Thyroid gland (tissue), 4 donors: ENCODE measurements at places on chromosomes 7 and 10.

DNA sequence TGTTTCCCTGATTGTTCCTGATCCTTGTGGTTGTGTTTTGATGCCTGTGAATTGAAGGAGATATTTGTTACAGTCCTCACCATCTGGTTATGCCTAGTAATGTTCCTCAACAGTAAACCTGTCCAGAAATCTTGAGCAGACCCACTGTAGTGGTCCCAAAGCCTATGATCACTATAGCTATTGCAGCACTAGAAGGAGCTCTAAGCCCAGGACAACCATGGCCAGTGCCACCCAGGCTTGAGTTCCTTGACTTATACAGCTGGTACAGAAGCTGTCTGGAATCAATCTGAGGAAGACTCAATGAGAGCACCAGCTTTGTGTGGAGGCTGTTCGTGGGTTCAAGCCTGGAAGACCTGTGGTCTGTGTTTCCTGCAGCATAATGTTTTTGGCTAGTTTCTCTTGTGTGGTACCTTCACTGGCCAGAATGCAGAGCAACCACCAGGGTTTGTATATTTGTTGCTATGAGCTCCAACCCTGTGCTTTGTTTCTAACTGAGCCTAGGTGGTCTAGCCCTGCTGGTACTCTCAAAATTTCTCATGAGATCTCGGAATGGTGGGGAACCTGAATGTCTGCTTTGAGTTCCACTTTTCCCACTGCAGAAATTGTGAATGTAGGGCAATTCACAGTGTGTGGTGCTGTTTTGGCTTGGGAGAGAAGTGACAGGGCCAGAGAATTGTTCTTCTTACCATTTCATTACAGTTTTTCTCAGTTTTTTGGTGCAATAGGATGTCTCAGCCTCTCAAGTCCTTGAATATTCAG, 355.2 kb downstream of the SUGCT start:
- no peak for DNase-seq

- no peak for DNase-seq
Observed at GRCh38 chr7:157444011-157444842, 107.4 kb downstream of the DNAJB6 start.

- DNase-seq: no peak
Observed at GRCh38 chr10:61063034-61063433, 119.0 kb upstream of the RHOBTB1 start.

DNA sequence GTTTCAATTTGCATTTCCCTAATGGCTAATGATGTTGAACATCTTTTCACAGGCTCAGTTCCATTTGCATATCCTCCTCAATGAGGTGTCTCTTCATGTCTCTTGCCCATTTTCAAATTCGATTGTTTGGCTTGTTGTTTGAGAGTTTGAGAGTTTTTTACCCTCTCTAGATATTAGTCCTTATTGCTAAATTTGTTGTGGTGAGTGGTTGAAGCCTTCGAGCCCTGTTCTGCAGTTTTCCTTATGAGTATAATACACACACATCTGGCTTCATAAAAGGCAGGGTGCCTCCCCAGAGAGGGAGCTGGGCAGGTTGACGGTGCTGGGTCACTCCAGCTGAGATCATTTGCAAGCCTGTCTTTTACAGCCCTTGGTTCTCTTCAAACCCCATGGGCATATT, 65.1 kb downstream of the RGS10 start:
- DNase-seq: no peak

- no peak for DNase-seq
Observed at GRCh38 chr7:73382934-73383503, 50.6 kb upstream of the FZD9 start.

- no peak for DNase-seq
Observed at GRCh38 chr7:158374146-158374545, 213.5 kb downstream of the PTPRN2 start.

DNA sequence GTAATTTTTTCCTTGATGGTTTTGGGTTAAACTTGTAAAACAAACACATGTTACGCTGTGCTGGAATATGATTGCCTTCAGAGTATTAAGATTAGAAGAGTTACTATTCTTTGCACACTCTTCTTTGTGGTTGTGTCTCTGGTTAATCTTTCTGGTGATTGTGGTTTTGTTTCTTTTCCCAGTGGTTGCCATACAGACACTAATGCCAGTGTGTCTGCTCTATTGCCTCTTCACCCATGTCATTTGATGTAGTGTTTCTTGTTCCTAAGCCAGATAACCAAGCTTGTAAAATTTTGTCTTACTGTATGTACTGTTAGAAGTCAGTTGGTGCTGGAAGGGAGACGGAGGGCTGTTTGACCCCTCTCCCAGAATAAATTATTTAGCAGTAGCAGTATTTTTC, 124.8 kb downstream of the PHTF2 start:
- no peak for DNase-seq

DNA sequence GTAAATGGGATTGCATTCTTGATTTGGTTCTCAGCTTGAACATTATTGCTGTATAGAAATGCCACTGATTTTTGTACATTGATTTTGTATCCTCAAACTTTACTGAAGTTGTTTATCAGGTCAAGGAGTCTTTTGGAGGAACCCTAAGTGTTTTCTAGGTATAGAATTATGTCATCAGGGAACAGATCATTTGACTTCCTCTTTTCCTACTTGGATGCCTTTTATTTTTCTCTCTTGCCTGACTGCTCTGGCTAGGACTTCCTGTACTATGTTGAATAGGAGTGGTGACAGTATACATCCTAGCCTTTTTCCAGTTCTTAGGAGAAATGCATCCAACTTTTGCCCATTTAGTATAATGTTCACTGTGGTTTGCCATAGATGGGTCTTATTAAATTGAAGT, 48.8 kb downstream of the ANXA8 start:
- no peak for DNase-seq

- no peak for DNase-seq
Observed at GRCh38 chr7:52781250-52781649, 254.2 kb upstream of the POM121L12 start.

DNA sequence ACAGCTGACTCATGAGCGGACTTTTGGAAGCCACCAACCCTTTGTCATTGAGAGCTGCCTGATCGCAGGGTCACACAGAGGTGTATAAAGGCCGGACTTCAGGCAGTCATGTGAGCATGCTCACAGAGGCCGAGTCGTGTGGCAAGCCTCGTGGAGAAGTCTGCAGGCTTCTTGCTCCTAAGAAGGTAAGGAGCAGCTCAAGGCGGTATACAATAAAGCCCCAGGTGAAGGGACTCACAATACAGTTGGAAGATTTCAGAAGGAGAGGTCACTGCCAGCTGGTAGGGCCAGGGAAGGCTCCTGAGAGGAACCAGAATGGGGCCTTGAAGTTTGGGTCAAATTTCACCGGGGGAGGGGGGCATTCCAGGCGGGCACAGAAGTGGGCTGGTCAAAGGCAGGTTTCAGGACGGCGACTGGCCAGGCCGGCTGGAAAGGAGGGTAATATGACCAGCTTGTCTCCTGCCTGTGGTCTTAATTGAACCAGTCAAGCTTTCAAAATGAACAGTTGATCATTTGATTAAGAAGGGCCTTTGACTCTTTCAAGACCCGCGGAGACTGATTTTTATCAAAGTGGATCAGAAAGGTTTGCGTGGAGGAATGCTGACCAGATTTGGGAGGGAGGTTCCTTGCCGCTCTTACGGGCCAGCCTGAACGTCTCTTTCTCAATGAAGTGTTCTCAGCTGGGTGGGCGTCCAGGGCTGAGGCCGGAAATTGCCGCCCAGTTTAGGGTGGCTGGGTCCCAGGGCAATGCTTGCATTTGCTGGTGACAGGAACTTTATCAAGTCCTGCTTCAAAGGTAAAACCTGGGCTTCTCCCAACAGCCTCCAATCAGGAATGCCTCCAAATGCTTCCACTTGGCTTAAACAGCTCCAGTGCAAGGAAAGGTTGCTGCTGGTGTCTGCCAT, 178.6 kb downstream of the EMX2 start:
- DNase-seq: peak; percentile 5

GRCh38 chr7:129108581-129108980, 35.9 kb upstream of the TSPAN33 start:
- no peak for DNase-seq

GRCh38 chr10:10850214-10850613, 167.5 kb upstream of the CELF2 start:
- DNase-seq: no peak

- no peak for DNase-seq
Observed at GRCh38 chr7:89772276-89772675, 382.0 kb upstream of the STEAP1 start.

GRCh38 chr10:121352231-121352855, 245.9 kb downstream of the FGFR2 start:
- no peak for DNase-seq

- no peak for DNase-seq
Observed at GRCh38 chr7:135995748-135996147, 18.6 kb upstream of the MTPN start.

DNA sequence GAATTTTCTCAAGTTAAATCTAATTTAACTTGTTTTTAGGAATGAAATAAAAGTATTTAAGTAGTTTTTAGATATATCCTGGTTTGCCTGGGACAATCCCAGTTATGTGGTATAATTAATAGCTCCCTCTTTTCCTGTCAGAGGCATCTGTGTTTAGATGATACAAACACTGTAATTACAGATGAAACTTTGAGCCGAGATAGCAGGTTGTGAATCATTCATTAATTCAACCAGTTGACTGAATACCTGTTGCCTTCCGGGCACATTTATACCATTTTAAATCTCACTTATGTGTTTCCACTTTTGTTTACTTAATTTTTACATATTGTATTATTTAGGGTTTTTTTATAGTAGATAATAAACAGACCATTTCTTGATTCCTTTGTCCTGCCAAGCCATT, 82.1 kb upstream of the GATA3 start:
- no peak for DNase-seq

- DNase-seq: no peak
Observed at GRCh38 chr7:70044981-70045380, 446.7 kb downstream of the AUTS2 start.

GRCh38 chr7:135755351-135755753, 6.7 kb upstream of the FAM180A start:
- DNase-seq: no peak

DNA sequence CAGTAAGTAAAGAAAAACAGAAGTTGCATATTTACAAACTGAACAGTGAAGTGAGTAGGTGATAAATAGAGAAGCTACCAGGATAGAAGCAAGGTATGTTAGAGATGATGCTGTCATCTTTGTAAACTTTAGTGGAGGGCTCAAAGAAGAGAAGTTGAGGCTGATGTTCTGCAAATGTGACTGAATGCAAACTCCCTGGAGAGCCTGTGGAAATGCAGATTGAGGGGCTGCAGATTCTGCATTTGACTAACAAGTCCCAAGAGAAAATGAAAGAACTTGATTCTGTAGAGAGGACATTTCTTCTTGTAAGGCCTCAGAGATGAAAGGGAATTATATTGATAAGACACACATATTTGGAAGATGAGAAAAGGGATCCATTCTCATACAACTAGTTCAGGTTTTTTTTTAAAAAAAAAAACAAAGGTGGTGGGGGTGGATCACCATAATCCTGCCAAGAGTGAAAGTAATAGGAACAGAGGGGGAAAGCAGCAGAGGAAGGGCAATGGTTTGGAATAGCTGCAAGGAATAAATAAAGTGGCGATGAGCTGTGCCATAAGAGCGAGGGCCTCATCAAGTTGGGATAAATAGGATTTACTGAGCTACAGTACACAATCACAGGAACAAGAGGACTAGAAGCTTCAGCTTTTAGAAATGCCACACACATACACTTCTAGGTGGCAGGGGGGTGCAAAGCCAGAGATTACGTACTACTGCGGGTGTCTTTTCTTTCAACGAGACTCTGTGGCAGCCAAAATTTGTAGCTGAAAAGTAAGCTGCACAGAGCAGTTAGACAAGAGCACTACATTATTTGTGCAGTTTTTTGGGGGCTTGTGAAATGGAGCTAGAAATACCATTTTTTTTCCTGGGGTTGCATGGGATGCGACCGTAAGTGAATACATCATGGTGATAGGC, 778.5 kb downstream of the NRG3 start:
- DNase-seq: no peak

GRCh38 chr7:32890793-32891042, 842 bp downstream of the KBTBD2 start:
- no peak for DNase-seq

GRCh38 chr7:80105701-80106408, 28.8 kb upstream of the GNAI1 start:
- no peak for DNase-seq

GRCh38 chr10:26314265-26315013, 97.9 kb downstream of the GAD2 start:
- DNase-seq: no peak

DNA sequence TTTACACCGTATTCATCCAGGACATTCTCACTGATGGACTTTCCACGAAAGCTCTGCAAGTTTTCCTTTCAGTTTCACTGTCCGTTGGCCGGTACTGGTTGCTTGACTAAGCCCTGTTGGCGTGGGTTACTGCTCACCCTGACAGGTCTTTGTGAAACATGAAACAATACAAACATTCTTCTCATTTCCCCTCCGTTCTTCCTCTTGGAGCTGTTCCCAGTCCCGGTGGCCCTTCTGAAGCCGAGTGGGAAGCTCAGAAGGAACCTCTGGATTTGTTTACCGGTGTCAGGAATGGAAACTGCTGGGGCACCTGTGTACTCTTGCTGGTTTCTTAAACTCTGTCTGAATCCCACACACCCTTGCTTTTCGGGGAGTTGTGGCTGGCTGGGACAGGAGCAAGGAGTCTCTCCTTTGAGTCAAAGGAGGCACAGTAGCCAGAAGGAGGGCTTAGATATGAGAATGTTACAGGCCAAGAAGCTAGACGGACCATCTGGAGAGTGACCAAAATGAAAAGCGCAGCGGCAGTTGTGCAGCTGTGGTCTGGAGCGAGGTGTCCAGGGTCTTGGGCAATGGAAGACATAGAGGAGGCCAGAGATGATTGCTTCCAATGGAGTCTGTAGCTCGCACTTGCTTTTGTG, 45.7 kb downstream of the LYZL2 start:
- peak; percentile 79 for DNase-seq

DNA sequence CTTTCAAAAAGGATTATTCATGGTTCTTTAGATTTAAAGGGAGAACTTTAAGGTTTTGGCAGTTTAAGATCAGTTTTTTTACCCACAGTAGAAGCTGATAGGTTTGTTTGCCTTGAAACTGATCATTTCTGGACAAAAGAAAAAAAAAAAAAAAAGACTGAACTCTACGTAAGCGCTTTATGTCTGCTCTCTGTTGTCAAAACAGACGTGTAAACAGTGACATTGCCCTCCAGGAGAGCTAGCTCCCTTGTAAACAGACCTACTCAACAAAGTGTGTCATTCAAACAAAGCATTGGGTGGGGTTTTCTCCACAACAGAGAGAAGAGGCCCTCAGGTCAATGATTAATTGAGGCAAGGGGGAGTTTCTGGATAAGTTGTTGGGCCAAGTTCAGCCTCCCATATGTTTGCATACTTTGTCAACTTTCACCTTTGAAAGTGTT, 568.1 kb upstream of the LRRN3 start:
- no peak for DNase-seq

GRCh38 chr10:54434782-54435181, 366.2 kb downstream of the PCDH15 start:
- DNase-seq: no peak

DNA sequence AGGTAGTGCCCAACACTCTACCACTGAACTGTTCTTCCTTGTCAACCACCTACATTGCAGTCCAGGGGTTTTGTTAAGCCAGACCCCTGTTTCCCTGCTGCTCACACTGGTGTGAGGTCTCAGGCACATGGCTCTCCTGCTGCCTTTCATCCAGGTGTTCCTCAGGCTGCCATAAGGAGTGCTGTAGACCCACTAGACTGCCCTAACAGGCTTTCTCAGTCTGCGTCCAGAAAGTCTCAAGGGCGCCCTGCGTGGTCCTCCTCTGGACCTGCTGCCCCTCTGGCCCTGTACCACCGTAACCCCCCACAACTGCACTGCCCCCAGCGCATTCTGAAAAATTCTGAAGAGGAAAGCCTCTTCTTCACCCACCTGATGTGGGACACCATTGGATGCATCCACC, 225.7 kb upstream of the ANKRD30A start:
- DNase-seq: no peak

GRCh38 chr10:25817200-25817599, 116.8 kb upstream of the MYO3A start:
- DNase-seq: no peak
